ENCODE measurements at places on chromosomes 6 and 20. TPM values are rescaled to one million over a fixed set of nuclear protein-coding genes. Genes with fewer than 3 reads are reported as not detected.

- ATAC-seq = no peak
These were observed 304.9 kb downstream of the CDH26 start for GRCh38 chr20:60262967-60263603.

- ATAC-seq = no peak
These were observed 386.2 kb downstream of the TAF4 start for GRCh38 chr20:61679473-61679872.

- no peak for ATAC-seq
These were observed 52.1 kb downstream of the FAXC start for GRCh38 chr6:99297415-99297814.

- no peak for ATAC-seq
These were observed 398.6 kb downstream of the KHDRBS2 start for GRCh38 chr6:61887423-61887822.

DNA sequence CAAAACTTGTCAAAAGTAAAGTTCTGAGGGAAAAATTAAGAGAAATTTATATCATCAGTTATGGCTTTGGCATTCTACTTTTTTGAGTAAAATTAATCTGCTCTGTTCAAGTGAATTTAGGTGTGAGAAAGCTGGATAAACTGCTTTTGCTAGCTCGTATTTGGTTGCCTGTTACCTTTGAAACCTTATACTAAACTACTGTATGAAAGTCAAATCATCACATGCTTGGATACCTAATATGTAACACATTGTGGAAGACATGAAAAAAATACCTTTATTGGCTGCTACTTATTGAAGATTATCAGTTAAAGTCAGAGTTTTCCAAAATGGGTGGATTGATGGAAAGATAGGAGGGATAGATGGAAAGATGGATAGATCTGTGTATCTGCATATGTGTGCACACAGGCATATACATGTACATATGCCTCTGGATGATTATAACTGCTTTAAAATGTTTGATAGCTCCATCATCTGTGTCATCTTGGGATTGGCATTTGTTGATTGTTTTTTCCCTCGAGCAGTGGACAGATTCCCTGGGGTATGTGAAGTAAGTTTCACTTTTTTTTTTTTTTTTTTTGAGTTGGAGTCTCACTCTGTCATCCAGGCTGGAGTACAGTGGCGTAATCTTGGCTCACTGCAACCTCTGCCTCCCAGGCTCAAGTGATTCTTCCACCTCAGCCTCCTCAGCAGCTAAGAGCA, 24.3 kb downstream of the SCAF8 start:
- no peak for ATAC-seq

DNA sequence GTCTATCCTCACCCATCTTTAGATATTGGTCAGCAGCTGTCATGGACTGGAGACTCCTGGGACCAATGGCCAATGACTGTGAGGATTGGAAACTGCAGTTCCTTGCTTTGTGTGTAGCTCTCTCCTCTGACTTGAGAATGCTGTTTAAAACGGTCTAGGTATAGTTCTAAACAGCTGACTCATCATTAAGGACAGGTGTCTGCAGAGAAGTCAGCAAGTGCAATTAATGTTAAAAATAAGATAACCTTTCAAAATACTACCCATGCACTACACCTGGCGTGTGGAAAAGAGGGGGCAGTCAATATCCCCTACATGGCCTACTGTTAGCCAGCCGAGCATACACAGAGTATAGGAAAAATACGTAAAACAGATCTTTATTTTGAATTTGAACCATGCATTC, 115.4 kb upstream of the TAB2 start:
- ATAC-seq = no peak

DNA sequence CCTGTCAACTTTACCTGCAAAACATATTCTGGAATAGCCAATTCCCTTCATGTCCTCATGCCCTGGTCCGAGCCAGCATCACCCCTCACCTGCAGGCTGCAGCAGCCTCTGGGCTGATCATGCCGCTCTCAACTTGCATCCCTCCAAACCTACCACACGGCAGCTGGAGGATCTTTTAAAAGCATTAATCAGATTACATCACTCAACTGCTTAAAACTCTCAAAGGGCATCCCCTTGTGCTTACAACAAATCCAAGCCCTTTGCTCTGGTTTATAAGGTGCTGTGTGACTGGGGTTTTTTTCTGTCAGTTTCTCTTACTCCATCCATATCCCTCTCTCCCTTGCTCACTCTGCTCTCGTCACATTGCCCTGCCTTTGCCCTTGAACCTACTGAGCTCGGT, 24.0 kb downstream of the CD40 start:
- no peak for ATAC-seq

- no peak for ATAC-seq
These were observed 107.1 kb downstream of the TMEM170B start for GRCh38 chr6:11644601-11645000.

GRCh38 chr6:7106752-7107577, 796 bp upstream of the RREB1 start:
- peak; percentile 10 for ATAC-seq

DNA sequence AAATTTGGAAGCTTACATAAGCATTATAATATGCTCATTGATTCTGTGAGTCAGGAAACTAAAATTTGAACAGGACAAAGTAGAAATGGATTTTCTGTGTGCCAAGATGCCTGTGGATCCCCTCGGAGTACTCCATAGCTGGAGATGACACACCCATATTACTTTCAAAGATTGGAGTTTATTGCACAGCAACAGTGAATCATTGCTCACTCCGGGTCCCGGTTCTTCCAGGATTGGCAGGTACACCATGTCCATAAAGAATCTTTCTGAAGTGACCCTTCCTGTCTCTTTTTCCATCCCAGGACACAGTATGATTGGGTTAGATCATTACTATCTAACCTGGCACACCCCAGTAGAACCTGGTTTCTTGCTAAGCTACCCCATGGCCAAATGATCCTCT, 2.7 kb upstream of the BTN2A2 start:
- no peak for ATAC-seq

DNA sequence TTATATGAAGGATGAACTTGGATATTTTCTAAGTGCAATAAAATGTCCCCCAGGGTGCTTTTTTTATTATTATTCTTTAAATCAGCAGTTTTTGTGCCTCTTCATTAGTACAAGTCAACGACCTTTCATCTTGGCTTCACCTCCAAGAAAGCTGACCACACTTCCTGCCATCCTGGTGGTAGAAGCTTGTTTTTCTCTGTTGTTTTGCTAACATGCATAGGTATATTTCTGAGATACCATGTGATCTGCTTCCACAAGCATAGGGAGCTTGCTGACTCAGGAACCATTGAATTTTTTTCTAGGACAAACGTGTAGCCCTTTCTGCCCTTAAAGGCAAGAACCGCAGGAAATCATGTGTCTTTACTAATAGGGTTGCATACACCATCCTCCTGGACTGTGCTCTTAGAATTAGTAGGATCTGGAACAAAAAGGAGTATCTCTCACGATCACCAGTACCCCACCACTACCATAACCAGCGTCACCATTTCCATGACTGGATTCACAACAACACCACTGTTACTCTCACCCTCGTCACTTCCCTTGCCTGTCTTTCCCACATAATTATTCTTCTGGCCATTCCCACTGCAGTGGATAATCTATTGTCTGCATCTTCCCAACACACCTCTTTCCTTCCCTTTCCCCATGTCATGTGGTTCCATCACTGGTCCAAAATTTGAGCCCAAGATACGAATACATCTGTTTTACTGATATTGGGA, 207.1 kb downstream of the MAFB start:
- ATAC-seq = no peak

GRCh38 chr6:47785182-47785581, 3.4 kb downstream of the OPN5 start:
- ATAC-seq = no peak

- ATAC-seq = no peak
These were observed 9.4 kb upstream of the TMEM14A start for GRCh38 chr6:52661551-52661950.

- no peak for ATAC-seq
These were observed 14.4 kb downstream of the MYB start for GRCh38 chr6:135195522-135195921.

GRCh38 chr6:157169656-157170055, 153.7 kb downstream of the TMEM242 start:
- peak; percentile 73 for ATAC-seq

DNA sequence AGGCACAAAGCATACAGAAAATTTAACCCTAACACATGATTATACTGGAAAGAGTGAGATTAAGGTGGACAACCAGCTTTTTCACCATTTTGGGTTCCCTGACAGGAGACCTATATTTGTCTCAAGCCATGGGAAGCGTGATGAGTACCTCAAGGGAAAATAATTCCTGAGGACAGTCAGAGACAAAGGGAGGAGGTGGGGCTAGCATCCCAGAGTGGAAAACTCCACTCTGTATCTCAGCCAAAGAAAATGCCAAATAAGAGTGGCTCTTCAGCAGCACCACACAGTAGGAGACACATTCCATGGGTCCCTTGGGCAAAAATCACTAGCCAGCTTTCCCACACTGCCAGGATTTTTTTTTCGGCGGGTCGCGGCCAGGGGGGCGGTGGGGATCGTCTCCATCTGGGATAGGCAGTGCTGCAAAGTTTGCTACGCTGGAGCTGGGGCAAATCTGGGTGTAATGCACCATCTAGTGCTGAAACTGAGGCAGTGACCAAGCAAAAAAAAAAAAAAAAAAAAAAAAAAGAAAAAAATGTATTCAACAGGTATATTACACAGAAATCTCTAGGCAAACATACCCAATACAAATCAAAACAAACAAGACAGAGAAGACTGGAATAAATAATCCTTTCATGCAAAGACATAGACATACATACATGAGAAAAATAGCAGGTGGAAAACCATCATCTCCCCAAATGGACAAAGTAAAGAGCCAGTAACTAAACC, 77.3 kb upstream of the SLC35F1 start:
- ATAC-seq = peak; percentile 94

DNA sequence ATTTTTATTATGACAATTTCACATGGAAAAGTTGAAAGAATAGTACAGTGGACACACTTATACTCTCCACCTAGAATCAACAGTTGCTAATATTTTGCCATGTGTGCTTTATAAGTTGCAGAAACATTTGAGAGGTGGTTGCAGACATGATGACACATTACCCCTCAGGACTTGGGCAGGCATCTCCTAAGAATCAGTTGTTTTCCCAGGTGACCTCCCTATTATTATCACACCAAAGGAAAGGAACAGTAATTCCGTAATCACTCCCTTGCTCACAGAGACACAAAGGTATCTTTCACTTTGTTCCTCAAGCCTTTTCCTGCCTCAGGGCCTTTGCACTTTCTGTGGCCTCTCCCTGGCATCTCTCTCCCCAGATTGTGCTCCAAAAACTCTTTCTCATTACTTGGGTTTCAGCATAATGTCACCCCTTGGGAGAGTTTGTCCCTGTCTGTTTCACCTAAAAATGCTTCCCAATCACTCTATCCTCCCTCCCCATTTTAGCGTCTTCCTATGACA, 5.9 kb upstream of the SULF2 start:
- ATAC-seq = no peak

- ATAC-seq = no peak
These were observed 482.5 kb downstream of the QKI start for GRCh38 chr6:163897030-163897429.

GRCh38 chr6:45009576-45009975, 318.6 kb upstream of the RUNX2 start:
- no peak for ATAC-seq

DNA sequence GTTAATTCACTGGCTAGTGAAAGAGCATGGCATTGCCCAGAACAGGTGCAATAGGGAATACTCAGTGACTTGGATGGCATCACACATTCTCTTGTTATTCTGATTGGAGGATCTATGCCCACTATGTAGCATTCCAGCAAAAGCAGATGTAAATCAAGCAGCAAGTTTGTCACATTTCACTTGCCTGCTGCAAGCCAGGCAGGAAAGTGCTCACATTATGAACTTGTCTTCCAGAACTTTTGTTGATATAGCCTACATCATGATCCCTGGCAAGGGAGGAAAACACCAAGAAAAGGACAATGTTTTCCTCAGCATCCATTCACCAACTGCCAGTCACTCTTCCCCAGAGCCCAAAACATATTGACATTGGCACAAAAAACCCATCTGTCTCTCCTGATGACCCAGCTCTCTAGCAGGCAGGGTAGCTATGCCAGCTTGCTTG, 77.8 kb downstream of the ARHGAP18 start:
- ATAC-seq = no peak

DNA sequence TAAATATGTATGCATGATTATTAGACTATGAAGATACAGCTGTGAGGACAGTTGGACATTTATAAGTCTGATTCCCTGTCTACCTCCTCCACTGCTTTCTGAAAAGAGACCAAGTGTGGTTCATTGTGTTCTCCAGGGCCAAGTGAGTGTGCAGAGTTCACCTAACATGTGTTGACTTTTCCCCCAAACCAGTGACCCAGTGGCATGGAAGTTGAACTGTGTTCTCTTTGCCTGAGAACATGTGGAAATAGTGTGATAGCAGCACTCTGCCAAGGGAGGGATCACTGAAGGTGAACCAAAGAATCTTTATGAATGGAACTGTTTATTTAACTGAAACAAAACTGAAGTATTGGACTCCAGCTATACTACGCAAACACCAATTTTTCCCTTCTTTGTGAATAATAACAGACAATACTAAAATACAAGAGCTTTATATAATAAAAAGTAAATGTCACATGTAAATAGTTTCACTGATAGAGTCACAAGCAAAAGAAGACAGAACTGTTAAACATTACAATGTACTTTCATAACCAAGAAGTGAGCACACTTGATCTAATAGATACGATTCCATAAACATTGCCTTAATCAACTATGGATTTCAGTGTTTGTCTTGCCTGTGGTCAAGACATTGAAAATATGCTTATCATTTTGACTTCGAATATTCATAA, 200.3 kb upstream of the FUT9 start:
- ATAC-seq = no peak

- no peak for ATAC-seq
These were observed 4.9 kb downstream of the SMPD2 start for GRCh38 chr6:109445382-109445781.

DNA sequence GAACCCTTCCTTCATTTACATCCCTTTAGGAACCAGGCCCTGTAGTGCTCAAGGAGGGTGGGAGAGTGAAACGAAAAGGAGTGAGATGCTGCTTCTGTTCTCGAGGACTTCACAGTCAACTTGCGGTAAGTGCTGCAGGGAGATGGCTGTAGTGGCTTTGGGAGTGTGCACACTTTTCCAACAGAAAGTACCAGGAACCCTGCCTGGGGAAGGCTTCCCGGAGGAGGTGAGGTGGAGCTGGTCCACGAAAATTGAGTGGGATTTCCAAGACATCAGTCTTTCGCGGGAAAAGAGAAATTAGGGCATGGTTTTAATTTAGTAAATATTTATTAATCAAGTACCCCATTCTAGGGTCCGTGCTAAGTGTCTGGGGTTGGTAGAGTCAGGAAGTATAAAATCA, 12.7 kb downstream of the TRIM31 start:
- no peak for ATAC-seq

The PRND gene
- total RNA-seq = 37.8 TPM

The GRIK2 gene
- 1.9 TPM for total RNA-seq

The DEFB132 gene
- total RNA-seq = not detected

The ATP6V1G2 gene
- total RNA-seq = 6.2 TPM

The BNIP5 gene
- not detected for total RNA-seq

The IL17A gene
- not detected for total RNA-seq

The CLVS2 gene
- 0.31 TPM for total RNA-seq

The NKX2-4 gene
- not detected for total RNA-seq

The ID4 gene
- 92.6 TPM for total RNA-seq

Data from motor neuron (in vitro differentiated cells).